ENCODE measurements at places on chromosomes 13 and 19.
A peak's percentile ranks its signal among the peaks of the same experiment; 100 is the strongest.

- no peak for DNase-seq
Measured at GRCh38 chr13:73307481-73307880, 248.7 kb downstream of the KLF5 start.

DNA sequence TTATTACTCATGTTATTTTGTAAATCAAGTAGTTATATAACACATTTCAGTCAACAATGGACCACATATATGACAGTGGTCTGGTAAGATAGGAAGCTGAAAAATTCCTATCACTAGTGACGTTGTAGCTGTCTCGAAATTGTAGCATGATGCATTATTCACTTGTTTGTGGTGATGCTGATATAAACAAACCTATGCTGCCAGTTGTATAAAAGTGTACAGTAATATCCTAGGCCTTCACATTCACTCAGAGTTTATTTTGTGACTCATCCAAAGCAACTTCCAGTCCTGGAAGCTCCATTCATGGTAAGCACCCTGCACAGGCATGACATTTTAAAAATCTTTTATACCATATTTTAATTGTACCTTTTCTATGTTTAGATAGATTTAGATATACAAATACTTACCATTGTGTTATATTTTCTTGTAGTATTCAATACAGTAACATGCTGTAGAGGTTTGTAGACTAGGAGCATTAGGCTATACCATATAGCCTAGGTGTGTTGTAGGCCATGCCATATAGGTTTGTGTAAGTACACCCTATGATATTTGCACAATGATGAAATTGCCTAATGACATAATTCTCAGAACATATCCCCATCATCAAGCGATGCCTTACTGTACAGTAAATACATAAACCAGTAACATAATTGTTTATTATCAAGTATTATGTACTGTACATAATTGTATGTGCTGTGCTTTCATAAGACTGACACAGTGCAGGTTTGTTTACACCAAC lies 49.3 kb downstream of the IFT88 start:
- no peak for DNase-seq

GRCh38 chr19:944171-944567 lies 18.3 kb downstream of the ARID3A start:
- peak; percentile 95 for DNase-seq

DNA sequence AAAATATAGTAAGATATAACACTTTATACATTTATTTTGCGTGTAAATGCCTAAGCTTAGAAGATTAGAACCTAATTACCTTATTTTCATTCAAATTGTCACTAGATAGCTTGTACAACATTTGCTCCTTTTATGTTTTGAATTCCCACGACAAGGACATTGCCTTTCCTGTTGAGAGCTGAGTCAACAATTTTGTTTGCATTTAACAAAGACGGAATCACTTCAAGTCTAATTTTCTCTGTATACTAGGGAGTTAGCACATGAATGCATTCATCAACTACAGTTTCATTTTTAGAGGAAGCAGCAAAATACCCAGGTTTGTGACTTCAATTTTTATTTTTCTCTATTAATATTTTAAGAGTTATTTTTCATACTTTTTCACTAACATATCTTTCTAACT lies 48.7 kb upstream of the PCCA start:
- no peak for DNase-seq

- no peak for DNase-seq
Measured at GRCh38 chr13:85303630-85304029, 495.6 kb downstream of the SLITRK6 start.

GRCh38 chr19:29963576-29963975 lies 21.5 kb downstream of the URI1 start:
- DNase-seq, result no peak

DNA sequence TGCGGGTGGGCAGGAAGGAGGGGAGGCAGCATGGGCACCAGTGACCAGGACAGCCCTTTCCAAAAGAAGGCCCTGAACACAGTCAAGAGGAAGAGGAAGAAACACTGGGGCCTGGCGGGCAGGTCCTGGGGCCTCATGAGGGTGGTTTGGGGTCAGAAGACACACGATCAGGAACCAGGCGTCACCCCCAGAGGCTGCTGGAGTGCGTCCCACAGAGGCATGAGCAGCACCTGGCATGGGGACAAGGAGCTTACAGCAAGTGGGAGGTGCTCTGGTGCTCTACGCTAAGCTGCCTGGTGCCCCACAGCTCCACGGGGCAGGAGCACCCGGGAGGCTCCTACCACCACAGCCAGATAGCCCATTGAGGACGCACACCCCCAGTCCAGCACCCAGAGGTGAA lies 20.0 kb downstream of the ELL start:
- peak; percentile 19 for DNase-seq

DNA sequence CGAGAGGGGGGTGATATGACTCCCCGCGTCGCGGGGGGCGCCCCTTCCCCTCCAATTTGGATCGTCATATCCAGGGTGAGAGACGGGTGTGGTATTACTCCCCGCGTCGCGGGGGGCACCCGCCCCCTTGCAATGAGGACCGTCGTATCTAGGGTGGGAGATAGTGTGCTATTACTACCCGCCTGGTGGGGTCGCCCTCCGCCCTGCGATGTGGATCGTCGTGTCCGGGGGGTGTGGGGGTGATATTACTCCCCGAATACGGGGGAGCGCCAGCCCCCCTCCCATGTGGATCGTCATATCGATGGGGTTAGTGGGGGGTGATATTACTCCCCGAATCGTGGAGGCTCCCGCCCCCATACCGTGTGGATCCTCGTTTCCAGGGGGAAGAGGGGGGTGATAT lies 29.2 kb upstream of the RGCC start:
- no peak for DNase-seq

DNA sequence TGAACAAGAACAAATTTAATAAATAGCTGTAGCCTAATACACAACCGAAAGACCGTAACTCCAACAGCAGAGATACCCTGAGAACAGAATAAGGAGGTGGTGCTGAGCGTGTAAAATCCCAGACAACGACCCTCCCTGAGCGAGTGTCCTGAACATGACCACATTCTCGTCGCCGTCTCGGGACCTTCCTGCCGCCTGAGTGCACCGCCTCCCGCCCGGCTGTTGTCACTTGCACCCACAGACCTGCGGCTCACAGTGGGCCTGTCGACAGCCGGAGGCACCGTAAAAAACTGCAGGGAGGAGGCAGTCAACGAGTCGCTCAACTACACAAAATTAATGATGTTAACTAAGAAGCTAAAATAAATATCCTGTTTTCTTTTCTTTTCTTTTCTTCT lies 35.8 kb upstream of the GRTP1 start:
- no peak for DNase-seq

GRCh38 chr13:98959786-98960605 lies 17.9 kb downstream of the DOCK9 start:
- DNase-seq, result no peak

DNA sequence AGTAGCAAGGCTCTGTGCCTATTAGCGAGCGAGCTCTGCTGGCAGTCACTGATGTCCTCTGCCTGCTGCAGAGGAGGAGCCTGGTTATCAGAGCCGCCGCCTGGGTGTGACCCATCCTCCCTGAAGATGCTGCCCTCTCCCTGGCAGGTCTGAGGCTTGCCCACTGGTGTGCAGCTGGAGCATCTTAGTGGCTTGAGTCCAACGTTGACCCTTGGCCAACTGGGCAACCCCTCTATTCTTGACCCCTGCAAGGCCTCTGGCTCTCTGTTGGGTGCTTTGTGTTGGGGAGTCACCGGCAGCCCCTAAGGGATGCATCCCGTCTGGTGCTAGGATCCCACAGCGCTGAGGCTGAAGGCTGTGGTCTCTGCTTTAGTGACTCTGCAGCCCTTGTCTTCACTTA lies 277.9 kb upstream of the SOX1 start:
- no peak for DNase-seq

- DNase-seq, result no peak
Measured at GRCh38 chr13:113856716-113857065, 7.2 kb downstream of the GAS6 start.

DNA sequence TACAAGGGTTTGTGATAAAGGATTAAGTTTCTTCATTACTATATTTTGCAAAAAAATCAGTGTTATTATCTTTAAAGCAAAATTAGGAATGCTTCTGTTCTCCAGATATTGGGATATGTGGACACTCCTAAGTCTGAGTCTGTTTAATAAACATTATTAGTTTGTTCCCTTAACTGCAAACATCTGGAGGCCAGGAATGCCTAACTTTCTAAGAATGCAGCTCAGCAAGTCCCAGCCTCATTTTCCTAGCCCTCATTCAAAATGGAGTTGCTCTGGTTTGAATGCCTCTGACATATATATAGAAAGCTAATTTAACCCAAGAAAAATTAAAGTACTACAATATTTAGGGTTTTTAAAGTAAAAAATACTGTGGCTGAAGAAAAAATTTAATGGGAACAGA lies 33.6 kb upstream of the EDNRB start:
- no peak for DNase-seq

- DNase-seq, result no peak
Measured at GRCh38 chr13:70938462-70938861, 830.2 kb upstream of the KLHL1 start.

DNA sequence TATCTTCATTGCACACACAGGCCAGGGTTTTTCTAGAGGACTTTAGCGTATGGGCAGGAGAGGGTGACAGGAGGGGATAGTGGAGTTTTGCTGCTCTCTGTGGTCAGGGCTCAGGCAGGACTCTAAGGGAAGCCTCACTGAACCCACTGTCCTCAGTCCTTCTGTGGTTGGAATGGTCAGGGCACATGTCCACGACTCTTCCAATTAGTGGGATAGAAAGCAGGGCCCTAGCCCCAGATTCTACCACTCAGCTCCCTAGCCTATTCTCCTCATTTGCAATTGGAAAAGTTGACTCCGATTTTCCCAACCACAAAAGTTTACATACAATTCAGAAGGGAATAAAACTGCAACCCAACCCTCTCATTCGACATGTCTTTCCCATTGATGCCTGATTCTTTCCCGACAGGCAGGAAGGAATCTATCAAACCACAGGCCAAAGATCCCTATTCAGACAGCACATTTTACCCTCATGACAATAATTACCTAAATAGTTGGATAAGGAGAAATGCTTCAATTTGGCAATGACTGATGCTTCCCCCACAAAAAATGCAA lies 38.2 kb downstream of the TGDS start:
- no peak for DNase-seq

DNA sequence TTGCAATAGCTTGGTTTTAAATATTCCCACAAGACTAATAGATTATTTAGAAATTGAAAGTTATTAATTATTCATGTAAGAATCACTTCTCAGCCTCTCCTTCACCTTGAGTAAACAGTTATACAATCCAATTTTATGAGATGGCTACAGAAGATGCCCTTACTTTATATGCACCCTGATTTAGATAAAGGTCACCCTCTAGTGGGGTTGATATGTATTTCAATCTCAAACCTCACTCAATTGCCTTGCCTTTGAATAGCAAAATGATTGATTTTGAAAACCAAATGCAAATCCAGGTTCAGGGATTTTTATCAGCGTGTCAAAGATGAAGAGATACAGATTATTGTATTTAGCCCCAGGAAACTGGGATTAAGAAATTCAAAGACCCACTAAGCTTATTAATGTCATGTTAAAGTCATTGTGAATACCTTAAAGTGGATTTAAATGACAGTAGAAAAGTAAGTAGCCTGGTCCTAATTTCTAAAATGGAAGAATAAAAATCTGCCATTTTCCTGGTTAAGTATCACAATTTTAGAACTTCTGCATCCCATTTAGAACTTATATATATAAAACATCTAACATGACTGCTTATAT lies 305.1 kb downstream of the ITGBL1 start:
- DNase-seq, result peak; percentile 52

GRCh38 chr19:41307090-41307875 lies 2.7 kb upstream of the CCDC97 start:
- no peak for DNase-seq

GRCh38 chr19:18999896-19000620 lies 33.3 kb downstream of the SUGP2 start:
- DNase-seq, result no peak

Measured in hematopoietic multipotent progenitor cell treated with erythropoietin and hydrocortisone succinate and interleukin-3 and kit ligand, for 8 days (in vitro differentiated cells).